ENCODE measurements at places on chromosomes 3 and 15.

DNA sequence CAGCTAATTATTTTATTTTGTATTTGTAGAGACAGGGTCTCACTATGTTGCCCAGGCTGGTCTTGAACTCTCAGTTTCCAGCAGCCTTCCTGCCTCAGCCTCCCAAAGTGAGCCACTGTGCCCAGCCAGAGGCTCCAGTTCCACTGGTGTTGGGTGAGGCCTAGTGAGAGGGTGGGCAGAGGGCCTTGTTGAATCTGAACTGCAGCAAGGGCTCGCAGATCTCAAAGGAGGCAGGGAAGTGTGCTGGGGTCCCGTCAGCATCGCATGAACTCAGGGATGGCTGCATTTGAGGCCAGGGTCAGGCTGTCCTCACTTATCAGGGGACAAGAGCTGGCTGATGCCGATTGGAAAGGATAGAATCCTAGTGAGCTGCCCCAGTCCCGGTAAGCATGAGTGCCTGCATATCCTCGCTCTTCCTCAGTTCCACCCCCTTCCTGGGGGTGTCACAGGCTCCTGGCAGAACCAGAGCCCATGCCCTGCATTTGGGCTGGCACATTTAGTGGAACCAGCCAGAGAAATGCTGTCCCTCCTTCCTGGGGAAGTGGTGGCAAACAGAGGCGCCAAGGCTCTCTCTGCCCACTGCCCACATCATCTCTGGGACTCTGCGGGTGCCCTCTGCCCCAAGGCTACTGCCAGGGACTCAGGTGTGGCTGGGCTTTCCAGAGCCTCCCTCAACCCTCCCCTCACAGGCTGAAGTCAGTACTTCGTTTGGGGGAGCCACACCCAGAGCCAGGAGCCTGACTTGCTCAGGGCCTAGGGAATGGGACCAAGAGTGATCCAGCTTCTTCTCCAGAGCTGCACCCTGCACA, 24.1 kb downstream of the ALS2CL start:
- DNase-seq = no peak

GRCh38 chr3:14231145-14231990, 52.8 kb downstream of the LSM3 start:
- no peak for DNase-seq

DNA sequence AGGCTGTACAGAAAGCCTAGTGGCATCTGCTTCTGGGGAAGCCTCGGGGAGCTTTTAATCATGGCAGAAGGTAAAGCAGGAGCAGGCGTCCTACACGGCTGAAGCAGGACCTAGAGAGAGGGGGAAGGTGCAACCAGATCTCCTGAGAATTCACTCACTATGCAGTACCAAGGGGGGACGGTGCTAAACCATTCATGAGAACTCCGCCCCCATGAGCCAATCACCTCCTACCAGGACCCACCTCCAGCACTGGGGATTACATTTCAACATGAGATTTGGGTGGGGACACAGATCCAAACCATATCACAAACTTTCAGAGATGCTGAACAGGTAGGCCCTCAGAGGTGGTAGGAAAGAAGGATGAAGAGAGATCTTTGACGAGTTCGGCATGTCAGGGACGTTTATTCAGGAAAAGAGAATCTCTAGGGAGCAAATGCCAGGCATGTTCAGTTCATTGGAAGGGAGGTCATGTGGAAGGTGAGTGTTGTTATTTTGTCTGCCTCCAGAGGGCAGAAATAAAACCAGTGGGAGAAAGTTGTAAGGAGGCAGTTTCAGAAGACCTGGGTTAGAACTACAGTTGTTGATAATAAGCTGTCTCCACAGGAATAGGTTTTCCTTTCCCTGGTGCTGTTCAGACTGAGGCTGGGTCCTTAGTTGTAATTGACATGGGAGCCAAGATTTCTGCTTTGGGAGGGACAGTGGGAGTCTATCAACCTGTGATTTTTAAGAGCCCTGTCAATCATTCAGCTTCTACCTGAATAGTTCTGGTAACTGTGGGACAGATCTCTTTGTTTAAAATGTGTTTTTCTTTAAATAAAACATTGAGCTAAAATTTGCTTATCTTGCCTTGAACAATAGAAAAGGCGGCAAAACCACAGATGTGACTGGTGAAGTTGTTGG, 4.3 kb upstream of the FNDC3B start:
- DNase-seq = peak; percentile 26

DNA sequence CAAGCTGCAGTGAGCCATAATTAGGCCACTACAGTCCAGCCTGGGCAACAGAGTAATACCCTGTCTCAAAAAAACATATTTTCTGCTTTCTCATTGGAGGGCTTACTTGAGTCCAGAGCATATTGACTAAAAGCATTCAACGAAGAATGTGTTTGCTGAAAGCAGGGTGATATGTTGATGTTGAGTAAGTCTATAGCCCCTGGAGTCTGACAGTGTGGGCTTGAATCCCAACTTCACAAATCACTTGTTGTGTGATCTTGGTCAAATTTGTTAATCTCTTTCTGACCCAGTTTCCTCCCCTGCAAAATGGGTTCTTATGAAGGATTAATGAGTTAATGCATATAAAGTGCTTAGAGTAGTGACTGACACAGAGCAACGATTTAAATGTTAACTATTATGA, 403.9 kb downstream of the MECOM start:
- DNase-seq = no peak

- DNase-seq = no peak
These were observed 38.7 kb downstream of the PDIA5 start for GRCh38 chr3:123105201-123106189.

GRCh38 chr3:39468108-39468436, 592 bp downstream of the MOBP start:
- DNase-seq = no peak

Measured in activated CD4-positive, alpha-beta T cell treated with anti-CD3 and anti-CD28 coated beads, Interleukin-2, amount 50 U/mL, for 16 hours (primary cell).